ENCODE measurements at places on chromosomes 12 and 14.

GRCh38 chr14:22882064-22882463 lies 958 bp upstream of the REM2 start:
- no peak for DNase-seq
- H3K4me1 ChIP-seq: peaks cover 52% of the 10 kb centered on the region
- peak overlapping the region; percentile 0 for H3K27ac ChIP-seq
- H3K4me3 ChIP-seq: no peak overlapping the region

- peaks cover 7% of the 10 kb centered on the region for H3K36me3 ChIP-seq
- peaks cover 68% of the 10 kb centered on the region for H3K27me3 ChIP-seq
- H3K4me3 ChIP-seq: peak overlapping the region; percentile 35
- DNase-seq: no peak
- peaks cover 23% of the 10 kb centered on the region for H3K4me1 ChIP-seq
- H3K27ac ChIP-seq: peak overlapping the region; percentile 92
Observed at GRCh38 chr12:113479590-113480335, 8.1 kb upstream of the LHX5 start.

GRCh38 chr12:119994892-119995658 lies 6.0 kb downstream of the BICDL1 start:
- H3K4me3 ChIP-seq: no peak overlapping the region
- no peaks in the 10 kb centered on the region for H3K27me3 ChIP-seq
- no peak for DNase-seq
- no peak overlapping the region for H3K27ac ChIP-seq
- peaks cover 28% of the 10 kb centered on the region for H3K4me1 ChIP-seq

- peaks cover 19% of the 10 kb centered on the region for H3K36me3 ChIP-seq
- no peaks in the 10 kb centered on the region for H3K27me3 ChIP-seq
- no peak for DNase-seq
Observed at GRCh38 chr12:123109319-123109772, 41.5 kb downstream of the PITPNM2 start.

- H3K27me3 ChIP-seq: no peaks in the 10 kb centered on the region
- H3K4me1 ChIP-seq: no peaks in the 10 kb centered on the region
- no peak for DNase-seq
- no peaks in the 10 kb centered on the region for H3K36me3 ChIP-seq
- H3K4me3 ChIP-seq: no peak overlapping the region
- no peak overlapping the region for H3K27ac ChIP-seq
Observed at GRCh38 chr14:28301179-28301578, 465.4 kb upstream of the FOXG1 start.

- H3K4me3 ChIP-seq: no peak overlapping the region
- peaks cover 10% of the 10 kb centered on the region for H3K36me3 ChIP-seq
- H3K27me3 ChIP-seq: no peaks in the 10 kb centered on the region
- no peak for DNase-seq
- H3K27ac ChIP-seq: no peak overlapping the region
Observed at GRCh38 chr12:28550757-28551704, 360.8 kb downstream of the CCDC91 start.

DNA sequence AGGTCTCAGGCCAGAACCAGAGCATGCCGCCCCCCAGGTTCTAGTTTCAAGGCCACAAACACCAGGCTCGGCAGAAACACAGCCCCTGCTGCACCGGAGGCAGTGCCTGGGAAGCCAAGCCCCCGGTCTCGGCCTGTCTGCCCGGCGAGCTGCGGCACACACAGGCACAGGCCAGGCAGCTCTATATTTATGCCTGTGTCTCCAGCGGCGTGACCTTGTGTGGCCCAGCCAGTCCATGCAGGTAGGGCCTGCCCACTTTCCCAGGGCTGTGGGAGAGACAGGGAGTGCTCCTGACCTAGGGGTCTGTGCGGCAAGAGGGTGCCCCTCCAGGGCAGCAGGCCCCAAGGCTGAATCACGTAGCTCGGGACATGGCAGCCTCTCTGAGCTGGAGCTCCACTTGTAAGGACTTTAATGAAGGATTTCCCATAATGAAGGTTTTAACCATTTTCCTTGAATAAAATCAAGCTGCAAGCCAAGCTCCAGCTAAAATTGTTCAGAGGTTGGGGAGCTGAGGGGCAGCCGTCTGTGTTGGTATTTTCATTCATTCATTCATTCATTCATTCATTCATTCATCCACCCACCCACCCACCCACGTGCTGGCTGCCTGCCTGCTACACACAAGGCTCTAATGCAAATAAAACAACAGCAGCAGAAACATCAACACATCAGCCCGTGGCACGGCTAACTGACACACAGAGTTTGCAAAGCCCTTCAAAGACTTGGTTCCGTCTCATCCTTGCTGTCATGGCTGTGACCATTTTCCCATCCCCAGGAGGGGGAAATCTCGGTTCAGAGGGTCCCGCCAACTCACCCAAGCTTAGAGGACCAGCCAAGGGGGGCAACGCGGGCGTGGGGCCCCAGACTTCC lies 92.0 kb downstream of the RFLNA start:
- H3K27ac ChIP-seq: no peak overlapping the region
- H3K27me3 ChIP-seq: no peaks in the 10 kb centered on the region
- no peak for DNase-seq
- H3K4me3 ChIP-seq: no peak overlapping the region
- peaks cover 33% of the 10 kb centered on the region for H3K4me1 ChIP-seq
- peaks cover 45% of the 10 kb centered on the region for H3K36me3 ChIP-seq

Measured in stimulated activated naive B cell treated with anti-CD40 and anti-IgM and Interleukin-4, amounts not matched to agents 10 μg/mL and 1 μg/mL and 100 μg/mL, for 72 hours (primary cell).